ENCODE measurements at places on chromosomes 4 and X.

DNA sequence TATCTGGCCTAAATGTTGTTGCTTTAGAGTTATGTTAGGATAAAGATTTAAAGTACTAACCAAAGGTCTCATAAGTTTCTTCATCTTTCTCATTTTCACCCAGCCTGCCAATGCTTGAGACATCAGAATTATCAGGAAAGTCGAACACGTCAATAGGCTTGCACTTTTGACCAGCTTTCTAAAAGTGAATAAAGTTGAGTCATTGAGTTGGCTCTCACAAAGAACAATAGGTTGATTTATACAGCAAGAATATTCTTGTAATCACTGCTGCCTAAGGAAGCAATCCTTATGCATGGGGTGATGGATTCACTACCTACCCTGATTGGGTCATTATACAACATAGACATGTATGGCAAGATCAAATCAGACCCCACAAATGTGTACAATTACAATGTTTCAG is 5.0 kb downstream of the CENPU start:
- no peak for DNase-seq

DNA sequence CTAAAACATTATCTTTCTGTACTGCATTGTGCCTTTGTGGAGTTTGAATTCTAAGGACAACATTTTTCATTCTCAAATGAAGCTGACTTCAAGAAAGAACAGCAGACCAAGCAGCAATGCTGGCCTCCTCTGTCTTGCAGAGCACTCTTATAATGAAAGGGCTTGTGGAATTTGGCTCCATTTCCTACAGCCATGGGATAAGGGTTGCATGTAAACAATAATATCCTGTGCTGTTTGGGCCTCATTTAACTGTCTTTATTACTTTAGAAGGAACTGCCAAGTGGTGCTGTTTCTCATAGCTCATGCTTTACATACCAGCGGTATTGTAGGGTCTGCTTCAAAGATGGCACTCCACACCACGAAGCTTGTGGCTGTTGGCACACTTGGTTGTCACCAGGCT is 111.4 kb upstream of the EOLA2 start:
- no peak for DNase-seq

- no peak for DNase-seq
Observed at GRCh38 chr4:177008071-177008835, 215.5 kb upstream of the VEGFC start.

GRCh38 chrX:110210417-110211139 is 107.3 kb downstream of the AMMECR1 start:
- DNase-seq = no peak

- no peak for DNase-seq
Observed at GRCh38 chrX:109440475-109440874, 41.4 kb downstream of the GUCY2F start.

- DNase-seq = no peak
Observed at GRCh38 chr4:128364565-128364964, 77.0 kb upstream of the PGRMC2 start.

DNA sequence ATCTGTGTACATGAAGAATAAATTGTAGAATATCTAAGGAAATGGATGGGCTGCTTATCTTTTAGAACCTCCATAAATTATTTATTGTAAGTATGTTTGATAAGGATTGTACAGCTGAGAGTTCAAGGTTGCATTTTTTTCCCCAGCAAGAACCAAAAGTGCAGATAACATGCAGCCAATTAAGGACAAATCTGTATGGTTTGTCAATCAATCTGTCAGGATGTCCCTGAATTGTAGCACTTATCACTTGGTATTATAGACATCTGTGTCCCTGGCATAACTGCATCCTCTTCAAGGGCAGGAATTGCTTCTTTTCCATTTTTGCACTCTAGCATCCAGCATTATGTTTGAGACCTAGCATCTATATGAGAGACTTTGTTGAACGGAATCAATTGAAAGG is 95.4 kb upstream of the IGFBP7 start:
- DNase-seq = no peak

GRCh38 chrX:15233416-15234015 is 36.4 kb downstream of the ASB9 start:
- no peak for DNase-seq

GRCh38 chr4:127881563-127881864 is 821 bp downstream of the PLK4 start:
- DNase-seq = no peak
